ENCODE measurements at places on chromosomes 13 and 19.

DNA sequence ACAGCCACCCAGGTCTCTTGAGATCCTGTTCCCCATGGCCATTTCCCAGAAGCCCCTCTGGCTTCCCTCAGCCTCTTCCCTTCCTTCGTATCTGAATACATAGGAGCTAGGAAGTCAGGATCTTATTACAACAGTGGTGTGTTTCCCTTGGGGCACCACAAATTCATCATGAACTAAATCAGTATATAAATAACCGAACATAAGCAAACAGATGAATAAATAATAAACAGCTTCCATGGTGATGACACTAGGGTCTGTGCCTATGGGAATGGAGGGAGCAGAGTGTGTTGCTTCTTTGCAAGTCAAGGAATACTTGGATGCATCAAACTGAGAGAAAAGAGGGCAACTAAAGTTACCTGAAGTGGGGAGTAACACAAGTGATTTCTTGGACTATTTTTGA lies 527.6 kb downstream of the LMO7 start:
- DNase-seq: no peak

GRCh38 chr13:95642028-95642621 lies 2.4 kb downstream of the DZIP1 start:
- DNase-seq: no peak

- no peak for DNase-seq
Observed at GRCh38 chr13:79711631-79712030, 230.7 kb downstream of the NDFIP2 start.

DNA sequence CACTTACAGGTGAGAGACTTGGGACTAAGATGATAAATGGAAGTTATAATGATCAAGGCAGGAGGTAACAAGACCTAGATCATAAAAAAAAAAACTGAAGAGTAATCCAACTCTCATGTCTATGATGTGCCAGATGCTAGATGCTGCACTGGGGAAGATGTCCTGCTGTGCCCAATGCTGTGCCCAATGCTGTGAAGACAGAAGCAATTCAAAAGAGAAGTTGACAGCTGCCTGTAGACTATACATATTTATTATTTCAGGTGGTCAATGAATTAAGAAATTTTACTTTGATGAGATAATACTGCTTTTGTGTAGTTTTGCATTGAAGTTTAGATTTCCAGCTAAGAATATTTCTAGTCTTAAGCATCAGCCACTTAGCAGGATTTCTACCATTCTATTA lies 21.5 kb downstream of the VWA8 start:
- no peak for DNase-seq

GRCh38 chr13:34349091-34349722 lies 531.3 kb downstream of the RFC3 start:
- DNase-seq: no peak

GRCh38 chr13:32511482-32511881 lies 27.1 kb downstream of the N4BP2L2 start:
- no peak for DNase-seq

DNA sequence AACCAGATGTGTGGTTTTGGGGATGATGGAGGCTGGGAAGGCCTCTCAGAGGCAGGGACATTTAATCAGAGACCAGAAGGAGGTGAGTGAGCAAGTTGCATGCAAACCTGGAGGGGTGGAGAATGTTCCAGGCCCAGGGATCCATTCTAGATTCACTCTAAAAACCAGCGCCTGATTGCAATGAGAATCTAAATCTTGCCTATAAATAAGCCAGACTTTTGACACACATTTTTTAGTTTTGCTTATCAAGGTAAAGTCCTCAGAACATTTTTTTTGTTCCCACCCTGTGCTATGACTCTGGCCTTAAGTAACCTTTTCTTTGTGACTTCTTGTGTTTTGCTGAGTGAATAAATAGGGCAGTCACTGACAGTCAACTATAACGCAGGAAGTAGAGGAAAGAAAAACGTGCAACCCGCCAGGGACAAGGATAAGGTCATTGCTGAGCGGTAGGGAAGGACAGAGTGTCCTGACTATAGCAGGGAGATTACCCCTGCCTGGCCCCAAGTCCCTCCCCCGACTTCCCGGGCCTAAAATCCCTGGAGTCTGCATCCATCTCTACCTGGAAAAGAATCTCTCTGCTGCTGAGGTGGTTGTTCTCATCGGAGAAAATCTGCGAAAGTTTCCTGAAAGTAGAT lies 14.4 kb downstream of the RGL3 start:
- no peak for DNase-seq

DNA sequence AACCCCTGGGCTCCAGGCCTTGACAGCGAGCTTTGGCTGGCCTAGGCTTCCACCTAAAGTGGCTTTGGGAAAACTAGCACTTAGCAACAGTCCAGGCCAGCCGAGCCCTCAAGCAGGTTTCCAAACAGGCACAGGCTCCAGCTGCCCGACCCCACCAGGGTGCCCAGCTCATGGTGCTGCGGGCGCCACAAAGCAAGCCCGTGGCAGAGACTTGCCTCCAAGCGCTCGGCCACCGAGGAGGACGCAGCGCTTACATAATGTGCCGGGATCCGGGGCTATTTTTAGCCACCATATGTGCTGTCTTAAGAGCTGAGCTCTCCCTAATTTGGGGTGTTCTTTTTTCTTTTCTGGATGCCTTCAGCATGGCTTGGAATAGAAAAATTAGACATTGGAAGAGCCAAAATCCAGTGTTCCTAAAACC lies 56.1 kb upstream of the F7 start:
- no peak for DNase-seq

Measured in OCI-M1 (cell line).